ENCODE measurements at places on chromosomes 7 and 10.

DNA sequence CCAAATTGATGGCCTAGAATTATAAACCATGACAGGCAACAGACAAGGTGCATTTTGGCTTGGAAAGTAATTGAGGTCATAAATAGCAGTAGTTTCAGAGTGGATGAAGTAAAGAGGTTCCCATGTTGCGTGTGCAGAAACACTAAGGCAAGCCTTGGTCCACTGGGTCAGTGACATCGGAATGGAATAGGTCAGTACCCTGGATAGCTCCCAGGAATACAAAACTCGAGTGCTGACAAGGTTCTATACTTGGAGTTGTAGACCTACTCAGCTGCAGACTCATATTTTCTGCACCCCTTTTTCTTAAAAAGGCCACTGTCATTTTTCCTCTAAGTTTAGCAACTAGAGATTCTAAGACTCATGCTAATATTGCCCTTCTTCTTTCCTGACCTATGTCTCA is 132.8 kb downstream of the DYNC1I1 start:
- DNase-seq: no peak

- no peak for DNase-seq
Observed at GRCh38 chr7:74306004-74306729, 17.0 kb downstream of the CLIP2 start.

DNA sequence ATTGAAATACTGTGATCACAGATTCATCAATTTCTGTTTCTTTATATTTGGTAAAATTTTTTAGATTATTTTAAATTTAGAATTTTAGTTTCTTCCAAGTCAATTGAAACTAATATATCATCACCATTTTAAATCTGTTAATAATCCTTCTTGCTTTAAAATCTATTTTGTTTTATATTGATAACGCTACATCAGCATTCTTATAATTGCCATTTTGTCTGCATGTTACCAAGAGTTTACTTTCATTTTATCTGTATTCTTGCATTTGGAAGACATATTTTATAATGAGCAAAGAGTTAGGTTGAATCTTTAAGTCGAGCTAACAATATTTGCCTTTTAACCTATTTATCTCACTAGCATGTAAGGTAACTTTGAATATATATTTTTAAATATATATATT is 890.6 kb downstream of the DNAJB9 start:
- DNase-seq: no peak

DNA sequence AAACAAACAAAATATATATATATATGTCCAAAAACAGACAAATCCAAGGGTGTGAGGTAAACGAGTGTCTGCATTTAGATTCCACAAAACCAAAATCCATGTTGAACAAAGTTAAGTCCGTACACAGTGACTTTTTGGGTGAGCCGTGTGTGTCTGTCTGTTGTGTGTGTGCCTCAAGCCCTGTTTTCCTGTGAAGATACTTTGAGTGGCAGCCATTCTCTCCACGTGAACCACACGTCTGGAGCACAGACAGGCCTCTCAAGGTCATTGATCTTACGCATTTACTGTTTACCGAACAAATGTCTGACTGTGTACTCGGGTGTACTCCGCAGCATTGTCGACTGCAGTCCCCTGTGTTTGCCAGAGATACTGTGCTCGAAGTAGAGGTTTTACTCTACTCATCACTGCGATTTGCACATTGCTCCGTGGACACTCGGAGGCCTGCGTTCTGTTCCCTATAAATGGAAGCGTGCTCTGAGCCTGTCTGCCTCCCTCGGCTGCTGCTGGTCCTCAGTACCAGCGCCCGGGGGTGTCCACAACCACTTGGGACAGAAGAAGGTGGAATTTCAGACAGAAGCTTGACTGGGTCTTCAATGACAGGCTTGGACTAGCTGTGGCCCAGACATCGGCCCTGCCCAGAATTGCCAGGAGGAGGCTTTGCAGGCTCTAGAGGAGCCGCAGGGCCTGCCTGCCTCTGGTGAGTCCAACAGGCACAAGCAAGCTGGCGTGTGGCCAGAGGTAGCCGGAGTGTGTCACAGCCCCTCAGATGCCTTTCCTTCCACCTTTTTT is 22.1 kb downstream of the CYP17A1 start:
- no peak for DNase-seq

DNA sequence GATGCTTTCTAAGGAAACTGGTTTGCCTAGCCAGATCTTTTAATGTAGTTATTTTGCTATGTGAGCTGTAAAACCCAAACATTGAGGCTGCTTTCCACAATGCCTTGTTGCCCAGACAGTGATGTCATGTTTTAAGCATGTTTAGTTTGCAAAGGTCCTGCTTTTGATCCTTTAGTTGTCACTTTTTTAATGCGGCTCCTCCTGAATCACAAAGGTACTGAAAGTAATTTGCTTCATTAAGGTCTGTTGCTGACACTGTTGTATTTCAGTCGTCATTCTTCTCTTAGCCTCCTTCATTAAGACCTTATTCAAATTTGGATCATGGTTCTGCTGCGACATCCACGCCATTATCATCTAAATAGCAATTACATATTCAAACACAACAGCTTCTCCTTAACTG is 10.6 kb downstream of the RPA3 start:
- no peak for DNase-seq

GRCh38 chr10:82910301-82910700 is 1035.3 kb downstream of the NRG3 start:
- no peak for DNase-seq

All from activated T-cell treated with anti-CD3 and anti-CD28 coated beads for 48 hours (primary cell).